ENCODE measurements at places on chromosomes 2 and 18.

GRCh38 chr2:173141666-173142065, 66.0 kb downstream of the MAP3K20 start:
- no peak for DNase-seq

- no peak for DNase-seq
Observed at GRCh38 chr2:98464772-98465310, 20.2 kb downstream of the INPP4A start.

DNA sequence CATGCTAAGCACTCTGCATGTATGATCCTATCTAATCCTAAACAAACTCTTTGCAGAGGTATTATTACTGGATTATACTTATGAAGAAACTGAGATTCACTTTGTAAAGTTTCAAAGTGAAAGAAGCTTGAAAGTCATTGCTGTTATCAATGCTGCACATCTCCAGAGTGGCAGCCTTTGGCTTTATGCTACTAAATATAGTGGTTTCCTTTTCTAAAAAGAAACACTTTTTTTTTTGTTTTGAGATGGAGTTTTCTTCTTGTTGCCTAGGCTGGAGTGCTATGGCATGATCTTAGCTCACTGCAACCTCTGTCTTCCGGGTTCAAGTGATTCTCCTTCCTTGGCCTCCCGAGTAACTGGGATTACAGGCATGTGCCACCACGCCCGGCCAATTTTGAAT, 114.9 kb upstream of the RAB27B start:
- DNase-seq, result no peak

GRCh38 chr18:2402084-2402483, 169.2 kb downstream of the METTL4 start:
- DNase-seq, result no peak

DNA sequence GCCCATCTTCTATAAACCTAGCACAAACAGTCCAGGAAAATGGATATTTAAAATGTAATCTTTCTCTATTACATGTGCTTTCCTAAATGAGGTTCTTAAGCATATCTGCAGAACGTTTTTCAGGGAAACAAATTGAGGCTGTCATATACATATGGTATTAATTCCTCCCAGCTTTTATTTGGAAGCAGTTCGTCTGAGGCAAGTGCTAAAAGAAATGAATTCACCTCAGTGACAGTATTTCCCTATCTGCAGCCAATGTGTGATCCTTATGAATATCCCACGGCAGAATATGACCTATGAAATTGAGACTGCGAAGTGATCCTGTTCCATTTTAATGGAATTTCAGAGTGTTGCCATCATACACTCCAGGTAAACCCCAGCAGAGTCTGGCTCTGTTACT, 7.1 kb downstream of the MYOM1 start:
- DNase-seq, result no peak
